Activated T-helper 17 cell treated with anti-CD3 and anti-CD28 coated beads, Interleukin-2, amount 50 U/mL, for 72 hours (primary cell): ENCODE measurements at places on chromosomes 2 and 18. TPM values are rescaled to one million over a fixed set of nuclear protein-coding genes. Genes with fewer than 3 reads are reported as not detected.

DNA sequence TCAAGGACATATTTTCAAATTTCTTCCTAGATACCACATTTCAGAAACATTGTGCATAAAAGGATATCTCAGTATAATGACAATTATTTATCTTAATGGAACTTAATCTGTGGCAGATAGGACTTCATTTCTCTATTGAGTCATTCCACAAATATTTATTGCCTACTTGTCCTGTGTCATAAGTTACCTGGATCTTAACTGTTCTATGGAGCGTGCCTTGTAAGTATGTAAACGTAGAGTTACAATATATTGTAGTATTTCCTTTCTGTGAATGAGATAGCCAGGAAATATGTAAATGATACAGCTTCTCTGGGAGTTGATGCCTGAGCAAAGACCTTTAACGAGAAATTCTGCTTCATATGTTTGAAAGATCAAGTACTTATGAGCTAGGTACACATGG is 2.5 kb downstream of the AGFG1 start:
- ATAC-seq, result no peak

Gene RGPD5
- total RNA-seq, result 13.7 TPM

- no peak for ATAC-seq
Measured at GRCh38 chr2:99346218-99346617, 9.0 kb downstream of the EIF5B start.

Gene PRSS56
- total RNA-seq, result not detected

DNA sequence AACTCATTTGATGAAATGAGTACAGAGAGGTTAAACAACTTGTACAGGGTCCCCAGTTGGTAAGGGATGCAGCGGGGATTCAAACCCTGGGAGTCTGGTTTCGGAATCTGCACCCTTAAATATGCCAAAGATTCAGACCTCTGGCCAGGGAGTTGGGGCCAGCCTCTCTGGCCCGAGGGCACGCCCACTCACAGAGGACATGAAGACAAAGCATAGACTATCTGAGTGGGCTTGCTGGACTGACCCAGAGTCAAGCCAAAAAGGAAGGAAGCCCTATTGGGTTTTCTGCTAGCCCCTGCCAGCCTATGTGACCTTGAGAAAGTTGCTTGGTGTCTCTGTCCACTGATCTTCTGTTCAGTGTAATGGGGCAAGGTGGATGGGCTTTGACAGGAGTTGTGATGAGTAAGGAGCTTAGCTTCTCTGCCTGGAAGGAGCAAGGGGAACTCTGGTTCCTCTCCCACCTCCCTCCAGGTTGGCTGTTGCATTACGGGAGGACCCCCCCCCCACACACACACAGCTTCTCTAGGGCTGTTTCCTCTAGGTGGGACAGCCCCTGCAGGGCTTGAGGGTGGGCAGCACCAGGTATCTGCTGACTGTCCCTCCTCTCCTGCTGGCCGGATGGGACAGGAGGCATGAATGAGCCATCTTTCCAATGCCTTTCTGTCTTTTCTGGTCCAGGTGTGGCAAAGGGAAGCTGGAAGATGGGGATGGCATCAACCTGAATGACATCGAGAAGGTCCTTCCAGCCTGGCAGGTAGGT is 131.3 kb downstream of the CTIF start:
- no peak for ATAC-seq

GRCh38 chr2:31125918-31126695 is 12.1 kb downstream of the GALNT14 start:
- no peak for ATAC-seq

- ATAC-seq, result no peak
Measured at GRCh38 chr2:67658820-67659219, 261.7 kb downstream of the ETAA1 start.

Gene ABCG8
- not detected for total RNA-seq

Gene SERPINB10
- not detected for total RNA-seq

Gene POTEF
- not detected for total RNA-seq

DNA sequence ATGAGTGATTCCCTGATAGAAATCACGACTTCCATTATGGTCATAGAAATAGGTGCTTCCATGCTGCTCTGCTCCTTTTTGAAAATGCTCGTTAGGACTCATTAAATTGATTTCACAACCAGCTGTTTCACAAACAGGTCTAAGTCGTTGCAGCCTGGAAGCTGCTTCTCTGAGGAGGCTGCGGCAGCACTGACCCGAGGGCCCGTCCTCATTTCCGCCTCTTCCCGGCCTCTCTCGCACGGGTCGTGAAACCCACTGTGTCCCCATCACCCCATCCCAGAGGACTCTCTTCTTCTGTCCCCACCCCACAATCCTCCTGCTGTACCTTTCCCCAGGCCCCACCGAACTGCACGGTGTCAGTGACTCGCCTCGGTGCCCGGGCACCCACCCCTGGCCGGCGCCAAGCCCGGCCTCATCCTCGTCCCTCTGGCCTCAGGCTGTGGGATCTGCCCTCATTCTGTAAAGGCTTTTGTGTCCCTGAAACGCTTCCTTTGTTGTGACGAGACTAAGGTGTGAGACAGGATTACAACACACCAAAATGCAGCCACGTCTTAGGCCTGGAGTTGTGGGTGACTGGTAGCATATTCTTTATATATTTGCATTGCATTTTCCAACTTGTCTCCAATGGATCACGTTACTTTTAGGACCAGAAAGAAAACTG is 112.7 kb upstream of the CTDP1 start:
- ATAC-seq, result no peak

- ATAC-seq, result no peak
Measured at GRCh38 chr2:85702172-85702571, 8.0 kb downstream of the GNLY start.
